ENCODE measurements at places on chromosomes 3 and 15.
A peak's percentile ranks its signal among the peaks of the same experiment; 100 is the strongest.

DNA sequence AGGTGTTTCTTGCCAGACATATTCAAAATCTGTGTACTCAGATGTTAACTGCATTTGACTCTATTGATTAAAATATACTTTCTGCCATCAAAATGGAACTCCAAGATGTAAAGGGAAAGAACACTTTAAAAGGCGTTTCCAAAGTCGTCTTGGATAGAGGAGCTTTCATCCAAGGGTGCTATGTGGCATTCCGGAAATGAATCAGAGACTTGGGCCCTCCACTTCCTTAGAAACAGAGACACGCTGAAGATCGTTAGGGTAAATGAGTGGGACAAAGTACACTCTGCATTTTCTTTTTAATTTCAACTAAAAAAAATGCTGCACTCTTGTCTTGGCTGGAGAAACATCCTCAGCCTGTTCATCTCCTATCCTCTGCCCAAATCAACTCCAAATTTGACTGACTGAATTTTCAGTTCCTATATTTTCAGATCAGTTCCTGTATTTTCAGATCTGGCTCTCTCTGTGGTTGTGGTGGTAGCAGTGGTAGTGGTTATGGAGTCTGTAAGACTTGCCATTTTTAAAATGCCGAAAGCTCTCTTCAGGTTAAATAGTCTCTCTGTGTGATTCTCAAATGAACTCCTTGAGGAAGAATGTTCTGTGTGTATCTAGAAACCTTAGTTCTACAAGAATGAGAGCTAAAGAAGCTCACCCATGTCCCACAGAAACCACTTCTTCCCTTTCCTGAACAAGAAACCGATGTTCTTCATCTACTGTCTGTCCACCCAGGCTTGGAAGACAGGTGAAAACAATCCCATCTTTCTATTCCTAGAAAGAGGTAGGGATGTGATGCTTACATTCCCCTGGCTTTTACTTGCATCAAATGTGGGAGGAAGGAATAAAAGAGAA is 156.8 kb upstream of the ICE2 start:
- DNase-seq, result peak; percentile 41

DNA sequence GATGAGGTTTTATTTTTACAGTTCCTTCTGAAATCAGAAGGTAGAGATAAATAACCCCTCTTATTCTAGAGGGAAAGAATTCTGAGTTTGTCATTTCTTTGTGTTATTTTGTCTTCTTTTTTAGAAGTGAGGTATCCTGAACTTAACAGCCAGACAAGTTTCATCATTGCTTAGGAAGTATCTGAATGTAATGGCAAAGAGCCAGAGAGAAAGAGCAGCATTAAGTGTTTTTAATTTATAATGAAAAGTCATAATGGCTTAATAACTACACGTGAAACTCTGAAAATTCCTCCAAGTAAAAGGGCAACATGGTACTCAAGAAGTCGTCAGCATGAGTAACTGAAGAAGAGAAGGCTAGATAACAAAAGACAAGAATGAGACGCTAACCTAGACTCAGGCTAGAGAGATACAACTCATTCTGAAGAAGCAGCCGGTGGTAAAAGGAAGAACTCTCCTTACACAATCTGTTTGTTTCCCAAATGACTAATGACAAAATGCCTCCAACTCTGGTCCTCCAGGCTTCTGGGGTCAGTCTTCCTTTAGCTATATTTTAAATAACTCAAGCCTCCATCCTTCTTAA is 116.2 kb upstream of the NECTIN3 start:
- no peak for DNase-seq

DNA sequence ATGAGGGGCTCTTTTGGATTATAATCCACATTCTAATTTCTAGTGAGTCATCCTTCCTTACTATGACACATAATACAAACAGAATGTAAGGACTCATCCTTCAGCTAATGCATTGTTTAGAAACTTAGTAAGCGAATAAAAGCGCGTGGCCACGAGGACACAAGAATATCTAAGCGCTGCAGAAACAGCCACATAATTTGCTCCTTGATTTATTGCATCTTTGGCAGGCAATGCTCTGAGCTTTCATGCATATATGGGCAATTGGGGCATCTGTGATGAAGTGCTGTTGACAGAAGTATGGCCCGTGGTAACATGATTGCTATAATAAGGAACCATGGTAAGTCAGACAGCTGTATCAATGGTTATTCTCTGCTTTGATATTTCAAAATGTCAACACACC is 191.3 kb upstream of the ZNF385D start:
- no peak for DNase-seq

GRCh38 chr3:128210711-128211110 is 57.4 kb downstream of the EEFSEC start:
- no peak for DNase-seq

DNA sequence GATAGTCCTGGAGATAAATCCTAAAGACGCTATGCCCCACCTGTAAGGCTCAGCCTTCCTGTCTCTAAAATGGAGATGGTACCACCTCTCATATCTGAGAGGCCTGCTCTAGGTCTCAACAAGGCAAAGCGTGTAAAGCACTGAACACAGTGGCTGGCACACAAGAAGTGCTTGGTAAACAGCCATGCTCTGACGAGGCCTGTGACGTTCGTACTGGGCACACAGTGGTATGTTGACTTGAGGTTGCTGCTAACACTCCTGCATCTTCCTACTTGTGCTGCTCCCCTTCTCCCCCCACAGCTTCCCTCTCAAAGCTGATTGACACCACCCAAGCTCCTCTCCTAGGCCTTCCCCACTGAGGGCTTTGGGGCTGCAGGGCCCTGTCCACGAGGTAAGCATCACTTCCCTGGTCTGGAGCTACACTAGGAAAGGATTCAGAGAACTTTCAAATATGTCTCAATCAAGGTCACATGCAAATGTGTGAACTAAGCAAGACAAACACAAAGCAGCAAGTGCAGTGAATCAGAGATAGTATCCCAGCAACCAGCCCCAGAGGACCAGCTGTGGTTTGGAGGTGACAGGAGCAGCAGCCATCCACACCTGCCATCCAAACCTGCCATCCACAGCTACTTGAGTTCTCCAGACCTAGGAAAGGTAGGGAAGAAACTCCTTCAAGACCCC is 177.5 kb downstream of the STT3B start:
- DNase-seq, result no peak

DNA sequence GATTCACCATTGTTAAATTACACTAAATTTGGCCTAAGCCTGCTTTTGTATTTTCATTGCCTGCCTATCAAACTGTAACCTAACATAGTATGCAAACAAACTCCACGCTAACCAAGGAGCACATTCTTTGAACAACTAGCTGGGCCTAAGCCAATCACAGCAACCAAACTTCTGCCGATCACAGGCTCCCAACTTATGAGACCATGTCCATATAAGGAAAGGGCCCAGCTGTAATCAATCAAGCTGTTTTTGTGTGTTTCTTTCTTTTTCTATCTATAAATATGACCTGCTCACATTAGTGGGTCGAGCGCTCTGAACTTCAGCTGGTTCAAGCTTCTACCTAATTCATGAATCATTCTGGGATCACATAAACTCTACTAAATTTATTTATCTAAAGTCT is 473.6 kb downstream of the SI start:
- no peak for DNase-seq

DNA sequence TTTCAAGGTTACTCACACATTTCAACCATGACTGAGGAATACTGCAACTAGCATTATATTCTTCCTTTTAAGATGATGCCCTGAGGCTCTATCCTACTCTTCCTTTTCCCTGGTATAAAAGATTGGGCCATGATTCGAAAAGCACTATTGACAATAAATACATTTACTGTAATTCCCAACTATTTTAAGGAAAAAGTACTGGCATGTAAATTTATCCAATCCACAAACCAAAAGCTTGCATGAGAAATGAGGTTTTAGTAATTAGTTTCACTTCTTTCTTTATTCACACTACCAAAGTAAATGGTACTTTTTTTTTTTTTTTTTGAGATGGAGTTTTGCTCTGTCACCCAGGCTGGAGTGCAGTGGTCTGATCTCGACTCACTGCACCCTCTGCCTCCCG is 310.2 kb downstream of the LRRC3B start:
- no peak for DNase-seq

DNA sequence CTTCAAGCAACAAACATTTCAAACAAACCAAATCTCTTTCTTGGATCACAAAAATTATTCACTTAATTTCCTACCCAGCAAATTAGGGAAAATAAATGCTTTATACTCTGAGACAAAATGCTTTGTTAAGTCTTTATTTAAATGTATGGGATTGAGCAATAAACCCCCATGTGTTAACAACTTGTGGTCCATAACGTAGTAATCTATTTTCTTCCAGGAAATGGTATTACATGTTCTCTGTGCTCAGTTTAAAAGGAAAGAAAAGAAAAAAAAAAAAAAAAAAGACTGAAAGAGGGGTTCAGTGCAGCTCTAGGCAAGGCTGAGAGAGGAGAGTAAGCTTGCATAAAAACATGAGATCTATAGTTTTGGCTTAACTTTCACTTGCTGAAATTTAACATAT is 102.3 kb downstream of the PIK3CB start:
- no peak for DNase-seq

- no peak for DNase-seq
Measured at GRCh38 chr3:57948781-57949242, 59.4 kb upstream of the FLNB start.

Data from GM13976 (cell line).